Activated naive CD4-positive, alpha-beta T cell treated with anti-CD3 and anti-CD28 coated beads, Interleukin-2, amount 10 ng/mL, durations not matched to agents 5 hours and 36 hours (primary cell): ENCODE measurements at places on chromosomes 1 and 21. TPM values are rescaled to one million over a fixed set of nuclear protein-coding genes. Genes with fewer than 3 reads are reported as not detected.

Gene LCE1E
- not detected for total RNA-seq

Gene REN
- not detected for total RNA-seq

Gene SMIM1
- 0.89 TPM for total RNA-seq

Gene MXRA8
- total RNA-seq: not detected

Gene VHLL
- not detected for total RNA-seq

Gene TRIM67
- total RNA-seq: not detected

Gene RER1
- total RNA-seq: 130 TPM

Gene CNTN2
- total RNA-seq: not detected

Gene SARS1
- total RNA-seq: 155 TPM

Gene HCRTR1
- total RNA-seq: not detected

Gene ISG20L2
- total RNA-seq: 38.3 TPM

Gene NECTIN4
- not detected for total RNA-seq

Gene OR2T27
- total RNA-seq: not detected

Gene ITPKB
- 65.8 TPM for total RNA-seq

Gene SERTAD4
- not detected for total RNA-seq

Gene TNFSF4
- total RNA-seq: 2.7 TPM

Gene CYP4Z1
- not detected for total RNA-seq

Gene KRTAP10-1
- total RNA-seq: not detected

Gene CLCA1
- not detected for total RNA-seq

Gene RBM11
- total RNA-seq: 0.43 TPM

Gene BRINP3
- total RNA-seq: not detected

Gene RNF115
- 15.6 TPM for total RNA-seq

Gene CAMK2N1
- 1.1 TPM for total RNA-seq

Gene TNFRSF8
- 1.7 TPM for total RNA-seq

Gene ATP6V0B
- total RNA-seq: 97.3 TPM

Gene OR2G2
- not detected for total RNA-seq

Gene LCE2B
- total RNA-seq: not detected
